Activated naive CD8-positive, alpha-beta T cell treated with anti-CD3 and anti-CD28 coated beads, Interleukin-2, amount 10 ng/mL, durations not matched to agents 7 days and 5 days (primary cell): ENCODE measurements at places on chromosomes 5 and 9. TPM values are rescaled to one million over a fixed set of nuclear protein-coding genes. Genes with fewer than 3 reads are reported as not detected.

The GABRA1 gene
- total RNA-seq: not detected

The NPR3 gene
- total RNA-seq: not detected

The NR4A3 gene
- total RNA-seq: 1.2 TPM

The SPATA31A3 gene
- not detected for total RNA-seq

The OMD gene
- not detected for total RNA-seq

The KLHL3 gene
- total RNA-seq: 21.2 TPM

The SLC38A9 gene
- total RNA-seq: 27.6 TPM

The WNT8A gene
- total RNA-seq: not detected

The BTNL8 gene
- not detected for total RNA-seq

The RNF14 gene
- 29.0 TPM for total RNA-seq

The DPP7 gene
- 322 TPM for total RNA-seq

The MSX2 gene
- total RNA-seq: not detected

The PRSS3 gene
- not detected for total RNA-seq

The SRD5A1 gene
- total RNA-seq: 15.9 TPM

The SOX30 gene
- total RNA-seq: 0.09 TPM

The LRRC26 gene
- not detected for total RNA-seq

The FLT4 gene
- 13.2 TPM for total RNA-seq

The FAM169A gene
- total RNA-seq: 10.2 TPM
